ENCODE measurements at places on chromosomes 16 and 17. TPM values are rescaled to one million over a fixed set of nuclear protein-coding genes. Genes with fewer than 3 reads are reported as not detected.

The COASY gene
- 6.3 TPM for total RNA-seq

The TCF25 gene
- 121 TPM for total RNA-seq

The JPH3 gene
- total RNA-seq, result not detected

The RHBDL3 gene
- total RNA-seq, result 1.0 TPM

The ZG16 gene
- total RNA-seq, result not detected

The ITFG1 gene
- 89.2 TPM for total RNA-seq

Measured in skeletal muscle tissue (tissue), 5 donors.